ENCODE measurements at places on chromosomes 6 and 20. TPM values are rescaled to one million over a fixed set of nuclear protein-coding genes. Genes with fewer than 3 reads are reported as not detected.

Gene BMP2
- 0.13 TPM for total RNA-seq

DNA sequence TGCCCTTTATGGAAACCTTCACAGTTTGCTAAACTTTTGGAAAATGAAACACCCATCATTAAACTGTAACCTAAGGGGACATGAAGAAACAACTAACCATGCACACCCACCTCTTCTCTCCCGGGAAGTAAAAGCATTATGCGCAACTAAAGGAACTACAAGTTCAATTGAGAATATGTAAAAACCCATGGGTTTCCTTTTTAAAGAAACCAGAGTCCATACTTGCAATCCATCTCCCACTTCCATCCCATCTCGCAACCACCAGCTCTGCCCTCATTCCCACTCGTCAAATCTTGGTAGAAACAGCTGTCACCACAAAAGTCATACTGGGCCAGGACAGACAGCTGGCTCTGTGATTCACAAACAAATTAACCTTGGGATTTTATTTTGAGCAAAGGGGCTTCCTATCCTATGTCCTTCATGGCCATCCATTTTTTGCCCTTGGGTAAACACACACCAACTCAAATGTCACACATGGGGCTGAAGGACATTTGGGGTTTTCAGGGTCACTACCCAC lies 81.5 kb downstream of the HAO1 start:
- no peak for DNase-seq

Gene ZNF334
- total RNA-seq, result 0.14 TPM

Gene CCN2
- total RNA-seq, result not detected

Gene ENPP4
- total RNA-seq, result 8.0 TPM

GRCh38 chr6:37884548-37884947 lies 65.0 kb downstream of the ZFAND3 start:
- no peak for DNase-seq

GRCh38 chr6:13926378-13926777 lies 1.6 kb downstream of the RNF182 start:
- no peak for DNase-seq

DNA sequence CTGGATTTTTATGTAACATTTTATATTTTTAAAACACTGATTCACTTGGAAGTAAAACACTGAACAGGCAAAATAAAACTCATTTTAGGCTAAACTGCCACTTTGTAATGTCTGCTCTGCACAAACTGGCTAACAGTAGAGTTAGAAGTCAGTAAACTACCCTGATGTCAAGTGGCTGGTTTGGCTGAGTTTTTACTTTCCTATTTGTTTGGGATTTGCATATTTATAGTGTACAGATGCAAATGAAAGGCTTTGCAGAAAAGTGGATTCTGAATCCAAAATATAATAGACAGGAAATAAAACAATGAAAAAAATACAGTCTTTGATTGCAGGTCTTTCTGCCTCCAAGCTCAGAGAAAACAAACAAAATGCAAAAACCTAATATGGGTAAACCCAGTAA lies 213.1 kb downstream of the CDH26 start:
- DNase-seq, result no peak

- DNase-seq, result no peak
These were observed 17.6 kb downstream of the TRDN start for GRCh38 chr6:123619156-123619555.

- no peak for DNase-seq
These were observed 37.8 kb downstream of the HFE start for GRCh38 chr6:26124781-26125685.

- DNase-seq, result no peak
These were observed 19.1 kb downstream of the OLIG3 start for GRCh38 chr6:137475103-137475502.

DNA sequence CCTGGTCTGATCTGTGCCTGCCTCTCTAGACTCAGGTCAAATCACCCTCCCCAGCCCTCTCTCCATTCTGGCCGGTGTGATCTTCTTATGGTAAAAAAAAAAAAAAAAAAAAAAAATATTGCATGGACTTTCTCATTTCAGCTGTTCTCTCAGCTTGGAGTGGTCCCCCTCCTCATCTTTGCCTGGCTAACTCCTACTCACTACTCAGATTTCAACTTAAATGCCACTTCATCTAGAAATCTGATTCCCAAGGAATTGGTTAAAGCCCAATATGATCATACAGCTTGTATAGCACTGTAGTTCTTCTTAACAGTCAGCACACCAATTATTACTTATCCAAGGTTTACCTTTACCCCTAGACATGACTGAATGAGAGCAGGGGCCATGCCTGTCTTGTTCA lies 105.9 kb upstream of the CARMIL1 start:
- DNase-seq, result no peak

DNA sequence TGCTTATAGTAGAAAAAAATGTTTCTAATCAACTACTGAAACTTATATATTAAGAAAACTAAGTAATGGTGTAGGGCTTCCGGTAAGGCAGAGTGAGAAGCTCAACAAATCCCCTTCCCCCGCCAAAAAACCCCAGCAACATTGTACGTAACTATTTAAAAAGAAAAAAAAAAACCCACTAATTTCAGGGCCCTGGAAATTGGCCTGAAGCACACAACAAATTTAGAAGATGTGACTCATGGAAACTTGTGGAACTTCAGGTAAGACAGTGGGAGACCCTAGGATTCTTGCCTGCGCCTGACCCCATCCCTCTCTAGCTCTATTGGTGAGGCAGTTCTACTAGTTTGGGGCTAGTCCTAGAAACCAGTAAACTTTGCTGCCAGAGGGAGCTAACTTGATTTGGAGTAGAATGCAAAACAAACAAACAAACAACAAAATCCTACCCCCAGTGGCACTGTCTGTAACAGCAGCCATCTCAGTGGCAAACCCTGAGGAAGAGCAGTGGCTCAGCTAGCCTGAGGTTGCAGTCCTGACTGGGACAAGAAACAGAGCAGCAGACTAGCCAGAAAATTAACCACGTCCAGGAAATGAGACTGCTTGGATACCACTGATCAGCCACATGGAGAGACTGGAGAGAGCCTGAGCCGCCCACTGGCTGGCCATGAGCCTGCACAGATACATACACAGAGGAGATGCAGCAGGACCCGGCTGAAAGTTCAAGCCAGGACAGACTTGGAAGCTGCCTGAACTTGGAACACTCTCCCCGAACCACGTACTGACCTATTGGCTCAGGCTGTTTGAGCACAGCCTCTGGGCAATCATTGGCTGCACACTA lies 135.1 kb downstream of the TBXT start:
- no peak for DNase-seq

Gene ZNF512B
- 26.1 TPM for total RNA-seq

Gene MLN
- not detected for total RNA-seq

Gene MARCKS
- 0.33 TPM for total RNA-seq

DNA sequence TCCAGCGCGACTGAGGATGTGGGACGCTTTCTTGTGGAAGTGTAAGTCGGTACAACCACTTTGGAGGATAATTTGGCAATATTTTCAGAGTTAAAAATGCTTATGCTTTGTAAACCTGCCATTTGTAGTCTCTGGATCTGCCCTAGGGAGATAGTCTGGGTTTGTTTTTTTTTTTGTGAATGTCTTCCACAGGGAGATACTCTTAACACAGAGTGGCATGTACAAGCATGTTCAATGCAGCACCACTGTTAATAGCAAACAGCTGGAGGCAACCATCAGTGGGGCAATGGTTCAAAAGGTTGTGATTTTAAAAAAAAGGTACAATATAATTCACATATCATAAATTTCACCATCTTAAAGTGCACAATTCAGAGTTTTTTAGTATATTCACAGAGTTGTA lies 22.4 kb downstream of the SLC9A8 start:
- no peak for DNase-seq

DNA sequence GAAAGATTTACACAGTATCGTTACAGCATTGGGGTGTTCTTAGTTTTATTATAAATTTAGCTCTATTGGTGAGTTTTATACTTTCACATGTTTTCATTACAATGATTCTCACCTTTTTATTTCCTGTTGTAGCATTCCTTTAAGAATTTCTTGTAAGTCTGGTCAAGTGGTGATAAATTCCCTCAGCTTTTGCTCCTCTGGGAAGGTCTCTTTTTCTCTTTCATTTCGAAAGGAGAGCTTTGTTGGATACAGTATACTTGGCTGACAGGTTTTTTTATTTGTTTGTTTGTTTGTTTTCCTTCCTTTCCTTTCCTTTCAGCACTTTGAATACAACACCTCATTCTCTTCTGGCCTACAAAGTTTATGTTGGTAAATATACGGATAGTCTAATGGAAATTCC lies 249.7 kb upstream of the RUNX2 start:
- DNase-seq, result no peak

Gene E2F1
- total RNA-seq, result 1.8 TPM

DNA sequence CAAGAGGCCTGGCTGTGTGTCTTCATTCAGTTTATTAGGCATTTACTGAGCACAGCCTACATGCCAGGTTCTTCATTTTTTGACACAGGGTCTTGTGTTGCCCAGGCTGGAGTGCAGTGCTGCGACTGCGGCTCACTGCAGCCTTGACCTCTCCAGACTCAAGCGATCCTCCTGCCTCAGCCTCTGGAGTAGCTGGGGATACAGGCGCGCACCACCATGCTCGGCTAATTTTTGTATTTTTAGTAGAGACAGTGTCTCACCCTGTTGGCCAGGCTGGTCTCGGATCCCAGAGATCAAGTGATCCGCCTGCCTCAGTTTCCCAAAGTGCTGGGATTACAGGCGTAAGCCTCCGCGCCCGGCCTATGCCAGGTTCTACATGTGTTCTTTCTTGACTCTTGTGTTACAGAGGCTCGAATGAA lies 601 bp upstream of the ATRN start:
- no peak for DNase-seq

Gene DEFB110
- not detected for total RNA-seq

Gene SLC17A4
- total RNA-seq, result not detected

DNA sequence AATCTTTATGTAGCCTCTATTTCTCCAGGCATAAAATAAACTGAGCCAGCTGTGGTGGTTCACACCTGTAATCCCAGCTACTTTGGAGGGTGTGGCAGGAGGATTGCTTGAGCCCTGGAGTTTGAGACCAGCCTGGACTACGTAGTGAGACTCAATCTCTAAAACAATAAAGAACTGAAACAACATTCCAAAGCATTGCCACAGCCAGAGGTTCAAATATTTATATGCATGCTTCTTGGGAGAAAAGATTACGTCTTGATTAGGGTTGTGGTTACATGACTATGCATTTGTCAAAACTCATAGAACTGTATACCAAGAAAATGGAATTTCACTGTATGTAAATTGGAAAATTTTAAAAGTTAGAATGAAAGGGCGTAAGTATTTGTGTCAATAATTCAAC lies 27.7 kb upstream of the PAX1 start:
- no peak for DNase-seq

Gene CTSA
- total RNA-seq, result 101 TPM

Gene CAPN11
- not detected for total RNA-seq

Gene PRKN
- total RNA-seq, result 3.6 TPM

GRCh38 chr6:14726816-14727493 lies 518.9 kb upstream of the JARID2 start:
- no peak for DNase-seq

Gene PNLDC1
- 0.28 TPM for total RNA-seq

Gene SASH1
- total RNA-seq, result 5.5 TPM

- no peak for DNase-seq
These were observed 41.1 kb upstream of the NEDD9 start for GRCh38 chr6:11273406-11274065.

Gene NFATC2
- total RNA-seq, result 67.0 TPM

GRCh38 chr6:6420107-6420506 lies 99.6 kb upstream of the F13A1 start:
- DNase-seq, result no peak

GRCh38 chr6:3962291-3963280 lies 113.4 kb downstream of the FAM50B start:
- DNase-seq, result no peak

DNA sequence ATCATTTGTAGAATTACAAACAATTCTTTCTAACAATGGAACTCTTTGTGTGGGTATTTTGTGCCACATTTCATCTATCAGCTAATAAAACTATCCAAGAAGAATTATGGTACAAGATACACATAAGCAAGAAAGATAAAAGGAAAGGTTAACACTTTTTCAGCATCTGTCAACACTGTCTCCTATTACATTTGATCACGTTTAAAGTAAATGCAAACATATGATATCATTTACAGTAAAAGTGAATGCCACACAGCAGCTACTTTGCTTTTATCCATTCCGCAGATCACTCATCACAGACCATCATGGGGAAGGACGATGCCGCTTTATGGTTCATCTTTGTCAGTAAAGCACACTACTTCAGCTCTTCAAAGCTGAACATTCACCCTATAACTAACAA lies 456.4 kb upstream of the MANEA start:
- no peak for DNase-seq

GRCh38 chr6:14524319-14524718 lies 406.7 kb downstream of the CD83 start:
- DNase-seq, result no peak

DNA sequence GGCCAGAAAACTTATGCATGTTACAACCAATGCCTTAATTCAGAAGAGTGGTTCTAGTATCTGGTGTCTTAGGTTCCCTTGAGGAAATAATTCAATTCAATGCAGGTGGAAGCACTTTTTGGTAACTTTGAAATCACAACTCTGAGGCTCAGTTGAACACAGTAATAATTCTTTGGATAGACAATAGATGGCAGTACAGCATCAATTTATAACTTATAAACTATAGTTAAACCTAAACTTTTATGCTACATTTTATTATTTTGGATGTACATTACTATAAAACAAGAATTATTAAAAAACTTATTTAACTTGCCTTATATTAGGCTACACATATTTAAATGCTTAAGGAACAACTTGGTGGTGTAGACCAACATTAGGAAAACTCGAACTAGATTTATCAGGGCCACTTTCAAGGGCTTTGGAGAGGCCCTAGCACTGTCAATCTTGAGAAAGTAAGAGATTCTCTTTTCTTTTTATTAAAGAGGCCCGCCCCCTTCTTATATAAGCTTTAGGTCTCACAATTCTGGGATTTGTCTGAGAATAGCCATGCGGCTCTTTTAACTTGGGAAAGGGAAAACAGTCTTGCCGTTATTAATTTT lies 85.9 kb downstream of the CRYBG1 start:
- DNase-seq, result no peak

DNA sequence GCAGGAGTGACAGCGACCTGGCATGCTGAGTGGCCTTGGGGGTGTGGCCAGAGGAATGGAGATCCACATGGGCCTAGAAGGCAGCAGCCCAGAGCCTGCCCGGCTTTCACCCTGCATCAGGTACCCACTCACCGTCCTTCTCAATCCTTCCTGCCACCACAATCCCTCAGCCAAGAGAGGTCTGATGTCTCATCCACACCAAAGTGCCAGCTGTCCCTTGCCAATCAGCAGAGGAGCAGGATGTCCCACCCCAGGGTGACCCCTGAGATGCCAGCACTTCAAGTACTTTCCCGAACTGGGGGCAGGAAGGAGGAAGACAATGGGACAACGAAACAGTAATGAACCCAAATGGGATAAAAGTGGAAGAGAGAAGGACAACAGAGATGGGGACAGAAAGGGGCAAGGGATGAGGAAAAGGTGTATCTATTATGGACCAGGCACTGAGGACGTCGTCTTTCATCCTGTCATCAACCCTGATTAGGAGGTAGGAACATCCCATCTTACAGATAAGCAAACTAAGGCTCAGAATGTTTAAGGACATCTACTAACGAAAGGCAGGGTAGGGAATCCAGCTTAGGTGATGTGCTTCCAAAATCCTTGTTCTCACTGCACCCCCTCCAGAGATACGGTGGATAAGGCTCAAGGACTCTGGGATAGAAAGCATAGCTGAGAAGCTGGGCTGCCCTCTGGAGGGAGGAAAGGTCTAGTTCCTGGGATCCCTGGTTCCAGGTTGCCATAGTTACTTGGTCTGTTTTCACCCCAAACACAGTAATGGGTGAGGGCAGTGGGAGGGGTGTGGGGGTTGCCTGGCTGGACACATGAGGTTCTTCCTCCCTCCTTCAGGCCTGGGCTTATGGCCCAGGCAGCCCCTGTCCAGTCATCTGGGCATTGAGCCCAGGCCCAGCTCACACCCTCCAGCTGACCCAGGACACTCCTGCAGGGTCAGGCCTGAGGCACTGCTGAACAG lies 4.5 kb upstream of the TNXB start:
- no peak for DNase-seq

Gene MUC21
- total RNA-seq, result not detected
